ENCODE measurements at places on chromosomes 3 and 15. TPM values are rescaled to one million over a fixed set of nuclear protein-coding genes. Genes with fewer than 3 reads are reported as not detected.

DNA sequence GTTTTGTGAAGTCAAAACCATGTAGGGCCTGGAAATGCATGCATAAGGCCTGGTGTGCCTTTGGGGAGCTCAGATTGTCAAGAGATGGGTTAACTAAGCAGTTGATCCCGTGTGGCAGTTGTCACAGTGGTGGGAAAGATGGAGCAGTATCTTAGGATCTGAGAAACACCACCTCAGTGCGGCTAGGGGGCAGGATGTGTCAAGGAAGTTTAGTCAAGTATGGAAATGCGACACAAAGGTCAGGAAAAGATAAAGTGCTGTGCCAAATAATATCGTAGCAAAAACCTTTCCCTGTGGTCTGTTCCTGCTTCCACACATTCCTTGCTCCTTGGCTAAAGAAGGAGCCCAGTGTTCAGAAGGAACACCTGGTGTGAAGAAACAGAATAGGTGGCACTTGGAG is 396.4 kb downstream of the EDEM1 start:
- no peak for DNase-seq

DNA sequence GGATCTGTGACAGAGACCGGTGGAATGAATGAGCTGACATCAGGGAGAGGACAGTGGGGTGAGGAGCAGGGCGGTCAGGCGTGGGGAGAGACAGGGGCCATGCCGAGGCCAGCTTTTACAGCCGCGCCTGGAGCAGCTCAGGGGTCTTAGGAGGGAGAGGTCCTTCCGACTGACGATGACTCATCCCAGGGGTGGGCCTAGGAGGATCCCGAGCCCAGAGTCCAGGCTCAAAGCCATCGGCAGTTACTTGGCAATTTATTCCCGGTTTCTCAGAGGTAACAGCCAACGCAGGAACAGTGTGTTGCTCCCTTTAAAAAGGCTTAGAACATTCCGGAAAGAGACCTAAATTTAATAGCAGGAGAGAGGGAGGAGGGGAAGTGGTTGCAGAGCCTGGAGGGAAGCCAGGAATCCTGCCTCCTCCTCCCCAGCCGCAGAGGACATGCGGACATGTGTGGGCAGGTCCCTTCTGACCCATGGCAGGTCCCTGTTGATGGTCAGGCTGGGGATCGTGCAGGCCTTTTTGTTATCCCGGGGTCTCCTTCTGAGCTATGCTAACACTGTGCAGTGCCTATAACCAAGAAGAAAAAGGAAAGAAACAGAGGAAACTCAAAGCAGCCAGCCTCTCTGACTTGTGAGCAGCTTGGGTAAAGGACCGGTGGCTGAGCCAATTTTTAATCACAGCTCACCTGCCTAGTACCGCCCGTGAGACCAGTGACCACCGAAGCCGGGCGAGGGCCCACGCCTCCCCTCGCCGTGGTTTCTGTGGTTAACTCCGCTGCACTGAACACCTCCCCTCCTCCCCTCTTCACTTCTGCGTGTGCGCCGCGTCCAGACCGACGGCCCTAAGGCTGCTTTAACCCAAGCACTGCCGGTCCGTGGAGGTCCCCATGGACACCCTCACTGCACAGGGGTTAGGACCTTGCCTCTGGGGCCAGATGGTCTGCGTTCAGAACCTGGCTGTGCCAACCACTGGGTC is 392.4 kb upstream of the PROK2 start:
- no peak for DNase-seq

GRCh38 chr3:143241481-143241951 is 121.9 kb downstream of the CHST2 start:
- DNase-seq: no peak

DNA sequence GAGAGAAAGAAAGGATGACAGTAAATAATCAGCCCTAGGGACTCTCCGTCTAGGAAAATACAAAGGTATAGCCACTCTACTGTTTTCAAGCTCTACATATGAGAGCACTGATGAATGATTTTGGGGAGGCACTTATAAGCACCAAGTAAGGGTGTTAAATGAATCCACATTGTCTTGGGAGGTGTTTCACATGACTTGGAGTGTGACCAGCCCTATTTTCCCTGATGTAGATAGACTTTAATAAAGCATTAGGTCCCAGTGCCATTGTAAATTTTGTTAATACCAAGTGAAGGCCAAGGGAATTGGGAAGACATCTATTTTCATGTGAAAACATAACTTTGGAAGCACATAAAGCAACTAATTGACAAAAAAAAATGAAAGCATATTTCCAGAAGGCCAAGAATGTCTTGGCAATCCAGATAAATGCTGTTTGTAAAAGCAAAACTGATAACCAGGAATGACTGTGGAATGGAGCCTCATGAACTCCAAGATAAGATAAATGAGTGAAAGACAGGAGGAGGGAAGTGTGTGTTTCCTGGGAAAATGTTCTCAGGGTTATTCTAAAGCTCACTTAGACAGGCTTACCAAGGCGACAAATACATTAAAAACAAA is 96.0 kb upstream of the MYZAP start:
- DNase-seq: no peak

GRCh38 chr3:141877911-141878310 is 1.5 kb downstream of the ATP1B3 start:
- no peak for DNase-seq

GCNT3 gene
- total RNA-seq: 8.5 TPM

DNA sequence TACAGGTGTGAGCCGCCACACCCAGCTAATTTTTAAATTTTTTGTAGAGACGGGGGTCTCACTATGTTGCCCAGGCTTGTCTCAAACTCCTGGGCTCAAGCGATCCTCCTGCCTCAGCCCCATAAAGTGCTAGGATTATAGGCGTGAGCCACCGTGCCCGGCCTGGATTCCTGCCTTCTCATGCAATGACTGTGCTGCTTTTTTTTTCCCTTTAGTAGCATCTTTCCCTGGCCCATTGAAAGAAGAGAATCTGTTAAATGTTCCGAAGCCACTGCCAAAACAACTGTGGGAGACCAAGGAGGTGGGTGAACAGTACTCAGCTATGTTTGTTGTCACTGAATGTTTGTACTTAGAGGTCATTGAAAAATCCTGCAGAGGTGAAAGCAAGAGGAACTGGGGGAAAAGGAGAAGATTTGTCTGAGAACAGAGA is 88.0 kb downstream of the CRTC3 start:
- DNase-seq: no peak

GRCh38 chr3:178097576-178097975 is 438.7 kb upstream of the KCNMB2 start:
- peak; percentile 13 for DNase-seq

DNA sequence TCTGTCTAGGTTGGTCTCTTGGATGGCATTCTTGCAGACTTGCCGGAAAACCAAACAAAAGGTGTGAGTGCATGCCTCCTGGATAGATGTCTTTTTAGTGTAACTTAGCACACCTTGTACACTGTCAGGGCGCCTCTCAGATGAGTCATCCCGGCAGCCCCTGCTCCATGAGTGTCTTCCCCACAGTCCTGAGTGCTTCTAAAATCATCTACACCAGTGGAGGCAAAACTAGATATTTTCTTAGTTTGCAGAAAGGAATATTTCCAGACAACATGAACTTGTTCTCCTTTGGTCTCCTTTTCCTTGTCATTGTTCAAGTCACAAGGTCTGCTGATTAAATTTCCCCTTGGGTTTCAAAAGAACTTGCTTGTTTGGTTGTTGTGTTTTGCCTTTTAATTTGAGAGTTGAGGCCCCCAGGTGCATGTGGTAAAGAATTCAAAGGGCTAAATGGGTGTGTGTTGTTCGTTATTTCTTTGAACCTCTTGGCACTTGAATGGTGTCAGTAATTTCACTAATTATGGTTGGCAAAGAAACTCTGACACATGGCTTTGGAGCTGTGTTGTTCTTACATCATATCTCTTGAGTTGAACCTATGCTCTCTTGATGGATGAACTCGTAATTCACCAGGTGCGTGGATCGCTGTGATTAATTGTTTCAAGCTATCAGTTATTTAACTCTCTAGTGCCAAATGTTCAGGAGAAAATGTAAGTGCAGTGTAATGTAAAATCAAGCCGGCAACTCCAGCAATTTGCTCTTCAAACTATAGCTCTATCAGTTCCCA is 98.2 kb downstream of the IGF1R start:
- DNase-seq: no peak

DNA sequence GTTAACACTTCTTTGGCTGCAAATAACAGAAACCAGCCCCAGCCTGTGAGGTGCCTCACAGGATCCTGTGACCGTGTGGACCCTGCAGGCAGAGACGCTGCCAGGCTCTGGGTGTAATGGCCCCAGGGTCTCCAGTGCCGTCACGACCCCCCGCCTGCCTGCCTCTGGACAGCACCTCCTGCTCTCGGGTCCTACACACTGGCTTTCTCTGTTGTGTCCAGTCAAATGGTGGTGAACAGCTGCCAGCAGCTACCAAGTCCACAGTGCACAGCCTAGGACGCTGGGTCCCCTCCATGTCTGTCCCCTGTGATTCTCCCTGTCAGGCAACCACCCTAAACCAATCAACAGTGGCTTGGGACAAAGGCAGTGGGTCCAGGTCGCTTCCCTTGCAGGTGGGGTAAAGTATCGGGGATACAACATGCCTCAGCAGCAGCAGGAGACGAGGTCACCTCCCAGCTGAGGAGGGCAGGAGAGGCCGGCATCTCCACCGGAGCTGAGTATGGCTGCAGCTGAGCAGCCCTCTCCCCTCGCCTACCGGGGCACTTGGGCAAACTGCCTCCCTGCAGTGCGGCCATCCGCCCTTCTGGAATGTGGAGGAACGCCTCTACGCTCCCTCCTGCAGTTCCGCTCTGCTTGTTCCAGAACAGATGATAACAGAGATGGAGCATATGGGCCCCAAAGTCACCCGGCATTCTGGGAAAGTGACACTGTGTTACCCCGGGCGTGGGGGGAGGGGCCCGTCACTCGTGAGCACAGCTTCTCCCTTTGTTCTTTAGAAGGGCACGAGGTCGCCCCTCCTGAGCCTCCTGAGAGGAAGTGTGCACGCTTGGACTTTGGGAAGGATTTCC is 21.1 kb upstream of the SKOR1 start:
- no peak for DNase-seq

CLDN18 gene
- not detected for total RNA-seq

- DNase-seq: no peak
Measured at GRCh38 chr15:87118846-87119245, 1039.2 kb downstream of the AGBL1 start.

GRCh38 chr15:90165659-90166489 is 35.3 kb upstream of the SEMA4B start:
- DNase-seq: peak; percentile 98

C3orf49 gene
- total RNA-seq: not detected

- DNase-seq: no peak
Measured at GRCh38 chr3:135805752-135806151, 159.8 kb upstream of the PPP2R3A start.

DNA sequence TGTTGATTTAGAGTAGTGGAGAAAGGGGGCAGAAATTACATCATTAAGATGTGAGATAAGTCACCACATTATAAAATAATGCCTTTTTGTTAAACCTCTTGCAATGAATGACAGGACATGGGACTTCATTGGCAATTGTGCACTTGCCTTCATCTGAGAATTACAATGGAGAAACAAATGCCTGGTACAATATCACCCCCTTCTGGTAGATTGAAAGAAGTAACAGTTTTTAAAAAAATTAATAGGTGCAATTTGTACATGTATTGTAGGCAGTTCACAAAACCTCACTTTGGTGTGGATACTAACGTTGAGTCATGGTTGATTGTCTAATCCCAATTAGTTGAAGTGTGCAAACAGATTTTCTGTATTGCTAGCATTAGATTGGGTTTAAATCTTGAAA is 4.6 kb upstream of the P2RY14 start:
- no peak for DNase-seq

CGGBP1 gene
- 35.1 TPM for total RNA-seq

DNA sequence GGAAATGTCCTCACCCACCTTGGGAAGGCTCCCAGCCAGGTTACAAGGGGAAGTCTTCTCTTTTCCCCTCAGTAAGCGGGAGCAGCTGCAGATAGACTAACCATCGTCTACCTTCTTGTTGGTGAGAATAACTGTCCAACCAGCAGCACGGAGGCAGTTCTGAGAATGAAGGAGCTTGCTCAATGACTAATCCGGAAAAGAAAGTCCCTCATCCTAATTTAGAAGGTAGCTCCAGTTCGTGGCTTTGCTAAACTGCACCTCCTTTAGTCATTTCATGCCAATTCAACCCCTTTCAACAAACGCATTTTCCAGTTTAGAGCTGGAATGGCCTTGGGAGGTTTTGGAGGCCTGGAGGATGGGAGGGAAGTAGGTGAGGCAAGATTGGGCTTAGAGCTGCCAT is 527.4 kb upstream of the PROK2 start:
- no peak for DNase-seq

- no peak for DNase-seq
Measured at GRCh38 chr15:46242935-46243334, 608.1 kb downstream of the SQOR start.

GRCh38 chr15:88288206-88288605 is 31.7 kb upstream of the NTRK3 start:
- no peak for DNase-seq

DNA sequence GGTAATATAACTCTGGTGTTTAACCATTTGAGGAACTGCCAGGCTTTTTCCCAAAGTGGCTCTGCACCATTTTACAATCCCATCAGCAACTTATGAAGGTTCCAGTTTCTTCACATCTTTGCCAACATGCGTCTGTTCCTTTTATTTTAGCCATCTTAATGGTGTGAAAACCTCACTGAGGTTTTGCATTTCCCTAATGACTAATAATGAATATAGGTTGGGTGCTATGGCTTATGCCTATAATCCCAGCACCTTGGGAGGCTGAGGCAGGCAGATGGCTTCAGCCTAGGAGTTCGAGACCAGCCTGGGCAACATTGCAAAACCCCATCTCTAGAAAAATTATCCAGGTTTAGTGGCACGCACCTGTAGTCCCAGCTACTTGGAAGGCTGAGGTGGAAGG is 210.6 kb downstream of the TCF12 start:
- no peak for DNase-seq

GRCh38 chr15:85620690-85621049 is 174.1 kb downstream of the KLHL25 start:
- DNase-seq: no peak

GLDN gene
- total RNA-seq: not detected

PPIP5K1 gene
- total RNA-seq: 5.9 TPM

LRRC31 gene
- 0.14 TPM for total RNA-seq

GRCh38 chr3:42709621-42710020 is 7.0 kb upstream of the HHATL start:
- DNase-seq: no peak

ECT2 gene
- 129 TPM for total RNA-seq

CRTAP gene
- 180 TPM for total RNA-seq

DNA sequence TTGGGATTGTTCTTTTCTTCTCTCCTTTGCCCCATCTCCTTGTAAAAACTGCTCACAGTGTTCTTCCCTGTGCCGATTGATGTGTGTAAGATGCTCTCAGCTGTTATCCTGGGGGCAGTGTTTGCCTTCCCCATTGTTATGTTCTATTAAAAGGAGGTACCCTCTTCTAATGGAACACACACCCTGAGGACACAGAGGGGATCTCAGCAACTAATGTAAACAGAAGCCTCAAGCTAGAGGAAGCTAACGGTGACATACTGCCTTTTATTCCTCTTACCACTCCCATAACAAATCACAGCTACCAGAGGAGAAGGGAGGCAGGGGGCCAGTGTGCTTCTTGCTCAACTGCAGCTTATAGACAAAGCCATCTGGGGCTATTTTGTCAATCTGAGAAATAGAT is 2.2 kb downstream of the TAGLN3 start:
- no peak for DNase-seq

- no peak for DNase-seq
Measured at GRCh38 chr15:53681056-53681455, 78.4 kb downstream of the WDR72 start.

OCA2 gene
- total RNA-seq: not detected

ACSBG1 gene
- 0.07 TPM for total RNA-seq
